ENCODE measurements at places on chromosomes 12 and 14.

DNA sequence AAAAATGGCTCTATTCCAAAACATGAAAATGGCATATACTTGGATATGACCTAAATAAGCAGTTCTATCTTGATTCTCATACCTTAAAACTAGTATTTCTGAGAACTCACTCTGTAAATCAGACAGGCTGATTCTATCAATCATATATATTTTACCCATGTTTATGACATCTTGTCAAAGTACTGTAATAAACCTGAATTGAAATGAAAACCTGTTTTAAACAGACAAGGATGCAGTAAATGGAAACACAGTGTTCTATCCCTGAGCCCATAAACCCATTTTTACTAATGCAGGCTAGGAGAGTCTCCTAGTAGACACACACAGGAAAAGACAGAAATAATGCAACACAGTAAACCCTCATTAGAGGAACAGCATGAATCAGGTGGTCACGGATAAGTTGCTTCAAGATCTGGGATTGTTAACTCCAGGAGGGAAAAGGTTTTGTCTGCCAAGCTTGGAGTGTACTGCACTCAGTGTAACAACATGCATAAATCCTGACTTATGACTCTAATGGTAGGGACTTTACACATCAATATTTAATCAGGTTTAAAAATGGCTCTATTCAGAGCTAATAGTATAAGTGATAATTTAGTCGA is 93.6 kb upstream of the CPNE8 start:
- no peak overlapping the region for H3K4me3 ChIP-seq
- H3K36me3 ChIP-seq, result no peaks in the 10 kb centered on the region
- DNase-seq, result no peak
- H3K27ac ChIP-seq, result no peak overlapping the region
- H3K27me3 ChIP-seq, result no peaks in the 10 kb centered on the region

DNA sequence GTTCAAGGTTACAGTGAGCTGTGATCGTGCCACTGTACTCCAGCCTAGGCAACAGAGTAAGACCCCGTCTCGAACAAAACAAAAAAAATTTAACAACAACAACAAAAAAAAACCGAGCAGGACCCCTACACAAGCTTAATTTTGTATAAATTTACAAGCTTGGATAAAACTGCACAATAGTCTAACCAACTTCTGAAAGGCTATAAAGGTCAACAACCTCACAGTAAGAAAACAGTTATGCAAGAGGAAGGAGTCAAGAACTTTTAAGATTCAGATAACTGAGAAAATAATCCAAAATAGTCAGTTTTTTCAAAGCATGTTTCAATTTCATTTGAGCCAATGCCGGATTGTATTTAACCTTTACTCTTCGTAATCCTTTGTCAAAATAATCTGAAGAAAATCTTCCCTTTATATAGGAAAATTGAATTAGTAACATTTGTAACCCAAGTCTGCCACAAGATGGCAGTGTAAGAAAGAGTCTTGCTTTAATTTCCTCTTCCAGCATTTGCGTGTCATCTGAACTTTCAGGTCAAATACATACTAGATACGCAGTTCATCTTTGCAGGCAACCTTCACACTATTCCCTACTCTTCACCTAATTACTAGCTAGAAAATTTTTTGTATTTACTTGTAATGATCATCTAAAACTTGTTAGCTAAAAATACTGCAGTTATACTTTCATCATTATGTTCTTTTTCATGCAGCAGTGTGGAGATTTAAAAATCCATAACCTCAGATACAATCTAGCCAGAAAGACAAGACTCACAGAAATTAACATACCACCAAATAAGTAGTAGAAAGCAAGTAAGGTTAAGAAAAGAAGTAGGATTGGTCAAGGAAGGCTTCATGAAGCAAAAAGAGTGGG is 5.8 kb downstream of the CCNB1IP1 start:
- DNase-seq, result peak; percentile 53
- H3K27me3 ChIP-seq, result no peaks in the 10 kb centered on the region
- H3K27ac ChIP-seq, result no peak overlapping the region
- H3K36me3 ChIP-seq, result peaks cover 53% of the 10 kb centered on the region
- H3K4me3 ChIP-seq, result no peak overlapping the region

DNA sequence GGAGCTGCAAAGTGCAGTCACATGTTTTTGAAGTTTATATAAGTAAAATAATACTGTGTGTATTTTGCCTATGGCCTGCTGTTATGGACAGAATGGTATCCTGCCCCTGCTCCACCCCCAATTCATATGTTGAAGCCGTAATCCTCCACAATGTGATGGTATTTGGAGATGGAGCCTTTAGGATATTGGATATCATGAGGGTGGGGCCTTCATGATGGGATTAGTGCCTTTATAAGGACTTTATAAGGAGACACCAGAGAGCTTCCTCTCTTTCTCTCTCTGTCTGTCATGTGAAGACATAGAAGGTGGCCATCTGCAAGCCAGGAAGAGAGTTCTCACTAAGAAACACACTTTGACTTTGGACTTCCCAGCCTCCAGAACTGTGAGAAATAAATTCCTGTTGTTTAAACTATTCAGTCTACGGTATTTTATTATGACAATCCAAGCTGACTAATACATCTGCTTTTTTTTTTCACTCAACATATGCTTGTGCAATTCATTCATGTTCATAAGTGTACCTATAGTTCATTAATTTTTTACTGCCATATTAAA is 3.1 kb upstream of the CHPT1 start:
- H3K27me3 ChIP-seq, result no peaks in the 10 kb centered on the region
- H3K4me1 ChIP-seq, result no peaks in the 10 kb centered on the region
- no peak overlapping the region for H3K27ac ChIP-seq
- H3K36me3 ChIP-seq, result no peaks in the 10 kb centered on the region
- no peak for DNase-seq

DNA sequence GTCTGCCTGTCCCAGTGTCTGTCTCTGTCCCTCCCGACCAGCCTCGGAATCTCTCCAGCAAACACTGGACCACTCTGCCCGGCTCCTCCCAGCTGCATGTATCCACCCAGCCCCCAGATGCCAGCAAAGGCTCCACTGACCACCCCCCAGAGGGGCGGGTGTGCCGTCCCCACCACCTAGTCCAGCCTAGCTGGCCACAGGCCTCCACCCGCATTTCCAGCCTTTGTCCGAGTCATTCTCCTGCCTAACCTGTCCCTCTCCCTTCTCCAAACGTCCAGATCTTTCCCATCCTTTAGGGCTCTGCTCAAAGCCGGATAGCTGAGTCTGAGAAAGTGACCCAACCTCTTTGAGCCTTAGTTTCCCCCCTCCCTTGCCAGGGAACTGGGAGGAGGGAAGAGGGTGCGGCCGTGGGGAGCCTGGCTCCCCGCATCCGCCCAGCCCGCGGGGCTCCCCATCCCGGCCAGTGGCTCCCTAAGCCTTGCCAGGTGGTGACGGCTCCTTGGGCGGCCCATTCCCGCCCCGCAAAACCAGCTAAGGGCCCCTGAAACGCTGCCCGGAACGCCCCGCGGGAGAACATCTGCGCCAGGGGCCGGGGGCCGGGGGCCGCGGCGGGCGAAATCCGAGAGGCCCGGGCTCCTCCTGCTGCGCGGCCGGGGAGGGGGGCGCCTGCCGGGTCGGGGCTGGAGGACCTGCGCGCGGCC is 34.6 kb upstream of the ANKRD9 start:
- H3K4me1 ChIP-seq, result peaks cover 12% of the 10 kb centered on the region
- no peak overlapping the region for H3K4me3 ChIP-seq
- H3K27me3 ChIP-seq, result no peaks in the 10 kb centered on the region
- no peaks in the 10 kb centered on the region for H3K36me3 ChIP-seq
- no peak for DNase-seq
- H3K27ac ChIP-seq, result no peak overlapping the region

DNA sequence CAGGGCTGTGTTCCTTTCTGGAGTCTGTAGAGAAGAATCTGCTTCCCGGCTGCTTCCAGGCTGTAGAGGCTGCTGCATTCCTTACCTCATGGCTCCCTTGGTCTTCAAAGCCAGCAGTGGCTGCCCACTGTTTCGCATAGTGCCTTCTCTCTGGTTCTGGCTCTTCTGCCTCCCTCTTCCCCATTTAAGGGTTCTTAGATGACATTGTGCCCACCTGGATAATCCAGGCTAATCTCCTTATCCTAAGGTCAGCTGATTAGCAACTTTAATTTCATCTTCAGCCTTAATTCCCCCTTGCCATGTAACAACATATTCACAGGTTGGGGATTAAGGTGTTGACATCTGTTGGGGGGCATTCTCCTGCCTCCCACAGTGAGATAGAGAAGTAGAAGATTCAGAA is 208.6 kb upstream of the TMTC1 start:
- no peaks in the 10 kb centered on the region for H3K27me3 ChIP-seq
- DNase-seq, result no peak
- H3K4me3 ChIP-seq, result no peak overlapping the region

GRCh38 chr14:77707355-77707723 is 484 bp downstream of the ALKBH1 start:
- H3K36me3 ChIP-seq, result peaks cover 47% of the 10 kb centered on the region
- H3K4me3 ChIP-seq, result peak overlapping the region; percentile 72
- no peak for DNase-seq

DNA sequence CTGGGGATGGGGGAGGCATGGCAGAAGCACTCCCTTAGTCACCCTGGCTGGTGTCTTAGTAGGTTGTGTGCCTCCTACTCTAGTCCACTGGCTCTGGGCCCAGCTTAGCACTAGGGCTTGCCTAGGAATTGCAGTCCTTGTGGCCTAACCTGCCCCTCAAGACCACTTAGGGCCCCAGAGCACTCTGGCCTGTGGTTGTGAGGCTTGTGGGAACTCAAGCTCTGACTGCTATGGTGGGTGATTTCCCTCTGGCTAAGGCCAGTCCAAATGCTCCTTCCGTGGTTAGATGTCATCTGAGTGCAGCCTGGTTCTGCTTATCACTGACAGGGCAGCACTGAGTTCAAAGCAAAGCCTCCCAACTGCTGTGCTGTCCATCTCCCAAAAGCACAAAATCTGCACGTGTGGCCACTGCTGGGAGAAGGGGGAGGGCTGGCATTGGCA is 20.2 kb downstream of the FGD4 start:
- H3K4me3 ChIP-seq, result no peak overlapping the region
- no peak for DNase-seq
- no peak overlapping the region for H3K27ac ChIP-seq
- H3K4me1 ChIP-seq, result 0 out of 2 replicates have a peak, but pooled peaks cover 3% of the 10 kb centered on the region

DNA sequence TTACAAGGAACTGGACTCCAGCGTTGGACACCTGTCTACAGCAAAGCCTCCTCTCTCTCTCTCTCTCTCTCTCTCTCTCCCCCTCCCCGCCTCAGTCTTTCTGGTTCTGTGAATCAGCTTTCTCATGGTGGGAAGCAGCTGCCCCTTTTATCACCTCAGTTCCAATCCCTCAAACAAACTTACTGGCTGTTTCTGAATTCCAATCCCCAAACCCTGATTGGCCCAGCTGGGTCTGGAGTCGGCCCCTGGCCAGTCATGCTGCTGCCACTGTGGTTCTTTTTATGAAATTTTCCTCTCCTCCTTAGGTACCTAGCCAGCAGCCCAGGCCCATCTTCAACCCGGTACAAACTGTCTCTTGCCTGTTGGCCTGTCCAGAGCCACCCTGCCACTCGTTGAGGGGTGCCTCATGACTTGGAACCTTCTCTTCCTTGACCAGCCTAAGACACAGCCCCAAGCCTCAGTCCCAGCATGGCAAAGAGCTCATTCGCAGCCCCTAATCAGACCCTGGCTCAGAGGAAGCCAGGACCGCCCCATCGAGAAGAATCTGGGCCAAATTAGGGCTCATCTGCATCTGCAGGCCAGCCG is 9.4 kb upstream of the MORN3 start:
- H3K4me1 ChIP-seq, result no peaks in the 10 kb centered on the region
- H3K27me3 ChIP-seq, result no peaks in the 10 kb centered on the region
- no peaks in the 10 kb centered on the region for H3K36me3 ChIP-seq

DNA sequence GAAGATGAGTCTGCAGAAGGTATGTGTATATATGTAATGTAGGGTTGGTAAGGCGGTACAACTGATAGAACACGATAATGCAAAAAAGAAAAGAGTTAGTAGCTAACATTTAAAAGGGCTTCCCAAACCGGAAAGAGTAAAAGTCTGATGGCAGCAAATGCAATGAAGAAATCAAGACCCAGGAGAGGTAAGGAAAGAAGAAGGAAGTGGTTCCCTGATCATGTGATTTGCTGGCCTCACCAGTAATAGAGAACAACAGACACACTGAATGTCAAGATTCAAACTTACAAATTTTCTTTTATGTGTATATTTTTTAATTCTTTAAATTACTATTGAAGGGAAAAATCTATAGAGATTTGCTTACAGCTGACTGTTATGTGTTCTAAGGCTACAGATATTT is 18.4 kb downstream of the ZFC3H1 start:
- H3K27ac ChIP-seq, result no peak overlapping the region
- H3K27me3 ChIP-seq, result no peaks in the 10 kb centered on the region
- no peak for DNase-seq
- H3K36me3 ChIP-seq, result peaks cover 94% of the 10 kb centered on the region
- H3K4me1 ChIP-seq, result no peaks in the 10 kb centered on the region

- H3K27me3 ChIP-seq, result no peaks in the 10 kb centered on the region
- H3K4me3 ChIP-seq, result peak overlapping the region; percentile 29
- peak overlapping the region; percentile 86 for H3K27ac ChIP-seq
- H3K36me3 ChIP-seq, result no peaks in the 10 kb centered on the region
- H3K4me1 ChIP-seq, result peaks cover 18% of the 10 kb centered on the region
- DNase-seq, result peak; percentile 56
These were observed 40.6 kb downstream of the SLC15A4 start for GRCh38 chr12:128783129-128783574.

- no peaks in the 10 kb centered on the region for H3K27me3 ChIP-seq
- no peak overlapping the region for H3K4me3 ChIP-seq
- no peak overlapping the region for H3K27ac ChIP-seq
- H3K36me3 ChIP-seq, result no peaks in the 10 kb centered on the region
- H3K4me1 ChIP-seq, result peaks cover 25% of the 10 kb centered on the region
These were observed 161.7 kb downstream of the TMX1 start for GRCh38 chr14:51401756-51402155.

DNA sequence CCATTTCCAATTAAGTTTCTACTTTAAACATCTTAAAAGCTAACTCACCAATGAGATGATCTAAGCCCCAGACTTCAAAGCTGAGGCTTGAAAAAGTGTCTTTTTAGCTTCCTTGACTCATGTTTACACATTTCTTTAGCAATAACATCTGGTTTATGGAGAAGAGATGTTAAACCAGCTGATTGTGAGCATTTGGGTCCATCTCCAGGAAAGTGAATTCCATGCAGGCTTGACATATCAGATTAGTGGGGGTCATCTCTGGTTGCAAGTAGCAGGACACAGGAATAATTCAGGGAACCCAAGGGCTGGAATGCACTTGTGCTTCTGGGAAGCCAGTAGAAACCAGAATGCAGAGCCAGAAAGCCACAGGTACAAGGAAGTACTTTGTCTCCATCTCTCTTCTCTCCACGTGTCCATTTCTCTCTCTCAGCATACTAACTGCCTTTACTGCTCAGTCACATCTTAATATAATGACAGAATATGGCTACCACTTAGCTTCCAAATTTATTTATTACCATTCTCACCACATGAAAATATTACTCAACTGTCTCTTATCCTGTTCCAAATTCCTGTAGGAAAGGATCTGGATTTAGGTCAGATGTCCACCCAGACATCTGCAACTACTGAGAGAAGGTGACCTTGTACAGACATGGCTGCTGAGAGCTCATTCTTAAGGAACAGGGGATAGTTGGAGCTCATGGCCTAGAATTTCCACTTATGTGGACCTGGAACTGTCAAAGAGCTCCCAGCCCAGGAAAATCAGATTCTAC is 104.4 kb downstream of the SCN8A start:
- H3K4me1 ChIP-seq, result no peaks in the 10 kb centered on the region
- H3K27me3 ChIP-seq, result no peaks in the 10 kb centered on the region
- no peak overlapping the region for H3K4me3 ChIP-seq
- no peak for DNase-seq
- no peak overlapping the region for H3K27ac ChIP-seq

All from SJSA1 (cell line).